ENCODE measurements at places on chromosomes 6 and 20.

- DNase-seq = no peak
These were observed 1.7 kb downstream of the ADGRF4 start for GRCh38 chr6:47700053-47700452.

GRCh38 chr6:98358173-98358572 is 476.2 kb upstream of the POU3F2 start:
- DNase-seq = no peak

DNA sequence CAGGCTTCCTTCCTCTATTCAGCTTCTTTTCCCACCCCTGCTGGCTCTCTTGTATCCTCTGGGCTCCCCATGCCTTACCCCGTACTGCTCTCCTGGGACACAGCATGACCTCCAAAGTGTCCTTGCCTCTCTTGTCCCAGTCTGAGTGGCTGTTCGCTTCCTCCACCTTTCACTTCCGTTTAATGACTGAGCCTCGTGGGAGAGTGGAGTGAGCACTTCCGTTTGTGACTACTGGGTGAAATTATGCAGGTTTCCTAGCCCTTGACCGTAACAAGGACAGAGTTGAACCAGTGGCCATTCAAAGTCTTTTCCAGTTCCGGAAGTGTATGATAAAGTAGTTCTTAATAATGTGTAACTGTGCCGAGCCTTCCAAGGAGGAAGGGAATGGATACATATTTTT is 109.2 kb downstream of the ARID1B start:
- DNase-seq = no peak

- DNase-seq = no peak
These were observed 75.0 kb downstream of the VTA1 start for GRCh38 chr6:142222022-142222421.

GRCh38 chr6:132805548-132805947 is 7.1 kb upstream of the SLC18B1 start:
- no peak for DNase-seq

DNA sequence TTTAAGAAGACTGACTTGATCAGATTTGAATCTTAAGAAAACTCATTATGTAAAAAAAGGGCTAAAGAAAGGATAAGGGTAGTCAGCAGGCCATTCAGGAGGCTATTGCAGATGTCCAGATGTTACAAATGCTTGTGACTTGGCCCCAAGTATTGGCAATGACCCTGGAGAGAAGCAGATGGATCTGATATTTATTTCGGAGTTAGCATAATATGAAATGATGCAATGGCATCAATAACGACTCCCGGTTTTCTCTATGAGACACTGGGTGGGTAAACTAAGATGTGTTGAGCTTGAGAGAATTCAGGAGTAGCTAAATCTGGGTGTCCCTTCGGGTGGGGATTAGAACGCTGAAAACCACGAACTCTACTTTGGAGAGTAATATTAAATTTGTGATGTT is 149.7 kb downstream of the LAMA2 start:
- no peak for DNase-seq

Measured in femur (tissue), 1 donor.